ENCODE measurements at places on chromosomes 5 and 9. TPM values are rescaled to one million over a fixed set of nuclear protein-coding genes. Genes with fewer than 3 reads are reported as not detected.

The GPX8 gene
- not detected for total RNA-seq

The C5orf52 gene
- not detected for total RNA-seq

The CDH12 gene
- not detected for total RNA-seq

The KCNIP1 gene
- total RNA-seq: not detected

The ESM1 gene
- not detected for total RNA-seq

The SLC6A18 gene
- not detected for total RNA-seq

The PCDHGB6 gene
- total RNA-seq: not detected

The ANKRD18B gene
- 3.5 TPM for total RNA-seq

The CNTFR gene
- total RNA-seq: not detected

The MUSK gene
- not detected for total RNA-seq

The CAVIN4 gene
- total RNA-seq: 0.14 TPM

The ZNF879 gene
- total RNA-seq: 2.0 TPM

The ARHGEF28 gene
- total RNA-seq: 0.05 TPM

The MYOZ3 gene
- total RNA-seq: 0.09 TPM

The CNTLN gene
- 0.91 TPM for total RNA-seq

The FNIP1 gene
- 27.1 TPM for total RNA-seq

DNA sequence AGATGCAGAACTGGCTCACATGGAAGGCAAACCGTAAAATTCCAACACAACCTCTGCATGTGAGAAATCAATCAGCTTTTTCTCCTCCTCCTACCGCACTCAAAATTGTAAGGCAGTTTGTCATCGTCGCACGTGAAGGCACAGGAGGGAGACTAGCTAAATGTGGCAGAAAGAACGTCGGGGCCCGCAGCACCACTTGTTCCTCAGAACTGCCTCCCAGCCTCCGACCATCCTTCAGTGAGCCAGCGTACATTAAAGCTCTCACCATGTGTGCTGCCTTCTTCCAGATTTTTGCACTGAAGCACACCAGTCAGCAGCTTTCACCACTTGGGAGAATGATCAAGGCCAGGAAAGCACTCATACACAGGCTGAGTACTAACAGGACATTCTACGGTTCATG is 105.9 kb downstream of the RFX3 start:
- DNase-seq: no peak

DNA sequence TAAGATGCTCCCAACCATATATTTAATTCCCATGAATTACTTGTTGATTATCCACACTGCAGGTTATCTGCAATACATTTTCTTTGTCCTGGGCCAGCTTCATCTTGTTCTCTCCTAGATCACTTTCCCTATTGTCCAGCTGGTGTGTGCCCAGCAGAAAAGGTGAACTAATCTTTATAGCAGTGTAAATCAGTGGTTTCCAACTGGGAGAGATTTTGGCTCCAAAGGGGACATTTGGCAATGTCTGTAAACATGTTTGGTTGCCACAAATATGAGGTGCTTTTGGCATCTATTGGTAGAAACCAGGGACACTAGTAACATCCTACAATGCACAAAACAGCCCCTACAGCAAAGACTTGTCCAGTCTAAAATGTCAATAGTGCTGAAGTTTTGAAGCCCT is 20.1 kb upstream of the ERBIN start:
- no peak for DNase-seq

GRCh38 chr5:143801252-143801939 is 10.6 kb upstream of the HMHB1 start:
- DNase-seq: no peak

GRCh38 chr9:76219560-76220151 is 174.6 kb downstream of the RFK start:
- DNase-seq: no peak

DNA sequence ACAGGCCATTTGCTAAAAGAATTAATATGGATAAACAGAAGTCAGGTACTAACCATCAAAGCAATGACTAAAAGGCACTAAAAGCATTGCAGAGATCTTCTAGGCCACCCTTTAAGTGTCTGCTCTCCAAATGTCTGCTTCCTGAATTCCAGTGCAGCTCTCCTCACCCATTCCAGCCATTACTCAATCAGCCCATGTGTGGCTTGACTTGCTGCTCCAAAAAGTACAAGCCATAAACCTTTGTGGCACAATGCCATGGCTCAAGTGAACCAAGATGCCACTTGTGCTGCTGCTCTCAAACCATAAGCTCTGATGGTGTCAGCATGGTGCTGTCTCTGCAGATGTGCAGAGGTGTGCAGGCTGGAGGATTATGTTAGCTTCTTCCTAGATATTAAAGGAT is 290.2 kb upstream of the POU5F2 start:
- DNase-seq: no peak

- DNase-seq: no peak
These were observed 43.4 kb downstream of the NKX2-5 start for GRCh38 chr5:173191561-173191960.

DNA sequence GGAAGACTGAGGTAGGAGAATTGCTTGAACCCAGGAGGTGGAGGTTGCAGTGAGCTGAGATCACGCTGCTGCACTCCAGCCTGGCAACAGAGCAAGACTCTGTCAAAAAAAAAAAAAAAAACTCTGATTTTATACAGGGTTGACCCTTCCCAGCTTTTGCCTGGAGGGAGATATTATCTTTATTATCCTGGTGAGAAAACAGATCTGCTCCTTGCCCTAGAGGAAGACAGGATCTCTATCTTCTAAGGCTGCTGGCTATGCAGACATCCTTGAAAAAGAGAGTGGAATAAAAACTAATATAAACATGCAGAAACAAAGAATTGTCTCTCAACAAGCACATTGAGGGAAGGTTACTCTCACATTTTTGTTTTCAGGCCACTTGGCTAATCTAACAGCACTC is 1503.4 kb upstream of the WWC1 start:
- no peak for DNase-seq

DNA sequence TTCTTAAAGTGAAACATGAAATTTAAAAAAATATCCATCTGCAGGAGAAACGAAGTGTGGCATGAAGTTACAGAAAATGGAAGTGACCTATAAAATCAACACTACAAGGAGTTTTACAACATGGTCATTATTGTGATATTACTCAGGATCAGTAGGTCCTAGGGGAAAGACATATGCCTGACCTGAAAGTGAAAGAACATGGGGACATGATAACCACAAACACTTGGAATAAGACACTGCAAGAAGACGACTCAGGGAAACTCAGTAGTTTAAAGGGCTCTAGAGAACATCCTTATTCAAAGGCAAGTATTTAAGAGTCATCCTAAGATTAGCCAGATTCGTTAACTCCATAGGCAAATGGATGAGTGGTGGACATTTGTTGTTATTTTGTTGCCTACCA is 19.9 kb upstream of the LPAR1 start:
- no peak for DNase-seq

- no peak for DNase-seq
These were observed 220.7 kb downstream of the GNA14 start for GRCh38 chr9:77427256-77427927.

- DNase-seq: no peak
These were observed 22.4 kb downstream of the CXXC5 start for GRCh38 chr5:139670369-139671095.

GRCh38 chr5:178366998-178367735 is 134.6 kb upstream of the PHYKPL start:
- no peak for DNase-seq

GRCh38 chr9:104240890-104241289 is 146.8 kb downstream of the SMC2 start:
- DNase-seq: no peak

GRCh38 chr9:5499889-5500398 is 10.4 kb upstream of the PDCD1LG2 start:
- DNase-seq: no peak

- no peak for DNase-seq
These were observed 19.6 kb downstream of the ITGA2 start for GRCh38 chr5:53008751-53009150.

GRCh38 chr9:32577316-32577715 is 4.4 kb upstream of the NDUFB6 start:
- DNase-seq: no peak

DNA sequence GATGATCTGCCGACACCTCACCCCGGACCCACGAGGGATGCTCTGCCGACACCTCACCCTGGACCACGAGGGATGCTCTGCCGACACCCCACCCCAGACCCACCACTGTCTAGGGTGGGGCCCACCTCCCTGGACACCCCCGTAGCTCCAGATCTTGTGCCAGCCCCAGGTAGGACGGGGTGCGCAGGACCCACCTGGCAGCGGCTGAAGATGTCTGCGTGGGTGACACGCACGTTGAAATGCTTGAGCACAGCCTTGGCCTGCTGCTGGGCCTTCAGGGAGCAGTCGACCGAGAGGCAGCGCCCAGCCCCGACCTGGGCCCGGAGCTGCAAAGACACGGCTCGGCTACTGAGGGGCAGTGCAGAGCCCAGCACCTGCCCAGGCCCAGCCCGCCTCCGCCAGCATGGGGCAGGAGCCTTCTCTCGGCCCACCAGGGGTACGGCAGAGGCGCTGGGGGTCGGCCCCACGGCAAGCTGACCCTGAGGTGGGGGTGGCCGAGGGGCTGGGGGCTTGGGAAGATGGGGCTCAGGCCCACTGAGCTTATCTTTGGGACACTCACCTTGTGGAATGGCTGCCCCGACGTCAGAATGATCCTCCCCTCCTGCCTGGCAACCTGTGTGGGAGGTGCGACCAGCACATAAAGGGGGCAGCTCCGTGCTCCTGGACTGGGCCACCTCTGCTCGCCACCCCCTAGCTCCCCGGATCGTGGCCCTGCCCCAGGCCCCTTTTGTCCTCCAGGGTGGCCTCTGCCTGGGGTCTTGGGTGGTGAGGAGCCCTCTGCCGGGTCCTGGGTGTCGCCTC is 21.7 kb upstream of the NRARP start:
- DNase-seq: no peak

DNA sequence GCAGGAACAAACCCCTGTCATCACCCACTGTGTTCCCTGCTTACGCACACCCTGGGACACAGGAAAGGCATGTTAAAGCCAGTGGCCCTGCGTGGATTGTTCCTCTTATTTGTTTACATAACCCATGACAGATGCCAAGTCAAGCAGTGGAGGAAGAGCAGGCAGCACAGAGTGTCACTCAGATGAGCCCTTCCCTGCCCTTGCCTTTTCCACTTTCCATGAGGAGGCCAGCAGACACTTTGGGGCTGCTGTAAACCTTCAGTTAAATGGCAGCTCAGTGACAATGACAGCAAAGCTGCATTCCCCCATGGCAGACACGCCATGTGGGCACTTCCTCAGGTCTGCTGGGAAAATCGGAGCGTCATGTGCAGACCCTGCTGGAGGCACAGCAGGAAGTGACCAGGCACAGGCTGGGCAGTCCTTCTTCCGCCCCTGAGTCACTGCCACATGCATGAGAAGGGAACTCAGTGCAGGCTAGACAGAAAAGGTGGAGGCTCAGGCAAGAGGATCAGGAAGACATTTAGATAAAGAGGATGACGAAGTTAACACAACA is 216.8 kb upstream of the PIK3R1 start:
- no peak for DNase-seq

- no peak for DNase-seq
These were observed 260.7 kb upstream of the KCNN2 start for GRCh38 chr5:114101153-114101552.

GRCh38 chr9:88691811-88692210 is 156.8 kb downstream of the NXNL2 start:
- no peak for DNase-seq

GRCh38 chr5:138938526-138938925 is 63.4 kb upstream of the LRRTM2 start:
- DNase-seq: no peak

DNA sequence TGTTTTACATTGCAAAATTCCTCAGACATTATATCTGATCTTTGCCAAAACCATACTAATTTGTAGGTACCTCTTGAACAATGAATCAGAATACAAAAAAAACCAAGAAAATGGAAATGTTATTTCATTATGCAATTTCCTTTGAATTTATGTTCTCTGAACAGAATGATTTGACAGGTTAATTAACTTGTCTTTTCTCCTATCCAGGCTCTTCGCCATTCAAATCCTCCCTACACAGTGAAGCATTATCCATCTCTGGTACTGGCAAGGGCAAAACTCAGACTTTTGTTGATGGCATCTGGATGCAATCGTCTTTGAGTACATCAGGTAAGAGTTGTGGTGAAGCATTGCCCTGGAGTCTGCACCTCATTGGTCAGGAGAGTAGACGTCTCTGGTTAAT is 655.7 kb upstream of the ITGA1 start:
- DNase-seq: no peak

DNA sequence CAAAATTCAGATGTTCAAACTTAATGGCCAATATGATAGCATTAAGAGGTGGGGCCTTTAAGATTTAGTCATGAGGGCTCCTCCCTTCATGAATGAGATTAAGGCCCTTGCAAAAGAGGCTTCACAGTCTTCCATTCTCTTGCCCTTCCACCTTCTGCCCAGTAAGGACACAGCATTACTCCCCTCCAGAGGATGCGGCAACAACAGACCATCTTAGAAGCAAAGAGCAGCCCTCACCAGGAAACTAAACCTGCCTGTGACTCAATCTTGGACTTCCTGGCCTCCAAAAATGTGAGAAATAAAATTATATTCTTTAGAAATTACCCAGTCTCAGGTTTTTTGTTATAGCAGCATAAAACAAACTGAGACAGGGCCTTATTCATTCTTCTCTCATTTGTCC is 8.2 kb downstream of the AP3B1 start:
- DNase-seq: no peak

Measured in activated naive CD4-positive, alpha-beta T cell treated with anti-CD3 and anti-CD28 coated beads, Interleukin-2, amount 50 U/mL, for 72 hours (primary cell).